ENCODE measurements at places on chromosomes 11 and 22. TPM values are rescaled to one million over a fixed set of nuclear protein-coding genes. Genes with fewer than 3 reads are reported as not detected.

DNA sequence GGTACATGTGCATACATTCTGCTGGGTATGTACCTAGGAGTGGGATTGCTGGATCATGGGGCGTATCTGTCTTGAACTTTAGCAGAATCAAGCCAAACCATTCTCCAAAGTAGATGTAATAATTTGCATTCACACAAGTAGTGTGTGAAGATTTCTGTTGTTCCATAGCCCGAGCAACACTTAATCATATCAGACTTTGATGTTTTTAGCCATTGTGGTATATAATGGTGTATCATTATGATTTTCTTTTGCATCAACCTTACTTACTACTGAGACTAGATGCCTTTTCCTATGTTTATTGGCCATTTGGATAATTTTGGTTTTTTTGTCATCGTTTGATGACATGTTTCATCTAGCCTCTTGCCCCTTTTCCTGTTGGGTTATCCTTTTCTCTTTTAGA is 72.0 kb upstream of the TNRC6B start:
- no peak overlapping the region for H3K27ac ChIP-seq
- no peaks in the 10 kb centered on the region for H3K4me1 ChIP-seq
- DNase-seq: no peak

GRCh38 chr11:17000987-17001386 is 13.2 kb downstream of the PLEKHA7 start:
- no peaks in the 10 kb centered on the region for H3K4me1 ChIP-seq
- H3K36me3 ChIP-seq: peaks cover 1% of the 10 kb centered on the region
- no peak overlapping the region for H3K4me3 ChIP-seq
- no peak for DNase-seq
- no peaks in the 10 kb centered on the region for H3K27me3 ChIP-seq

DNA sequence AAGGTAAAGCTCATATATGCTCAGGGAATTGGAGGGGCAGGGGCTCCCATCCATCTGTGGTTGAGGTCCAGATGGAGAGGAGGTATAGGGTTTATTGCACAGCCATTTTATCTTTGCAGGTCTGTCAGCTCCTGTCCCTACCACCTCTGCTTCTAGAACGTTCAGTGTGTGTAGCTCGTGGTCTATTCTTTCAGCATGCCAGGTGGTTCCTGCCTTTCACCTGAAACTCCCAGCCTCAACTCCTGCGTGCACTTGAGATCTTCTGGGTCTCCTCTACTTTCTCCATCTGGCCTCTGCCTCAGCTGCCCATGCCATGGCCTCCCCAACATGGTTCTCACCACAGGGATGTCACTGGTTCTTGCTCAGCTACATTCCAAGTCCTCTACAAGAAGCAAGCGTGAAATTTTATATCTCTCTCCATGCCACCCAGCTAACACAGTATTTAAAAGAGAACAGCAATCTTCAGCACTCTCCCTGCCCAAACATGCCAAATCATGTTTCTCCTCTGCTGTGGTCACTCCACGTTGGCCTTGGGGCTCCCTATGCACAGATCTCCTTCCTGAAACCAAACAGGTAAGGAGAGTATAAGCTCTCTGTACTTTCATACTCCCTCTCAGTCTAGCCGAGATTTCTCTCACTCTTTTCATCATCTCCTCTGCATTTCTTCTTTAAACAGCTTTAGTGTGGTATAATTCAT is 157.8 kb upstream of the TRPC6 start:
- no peaks in the 10 kb centered on the region for H3K36me3 ChIP-seq
- H3K4me1 ChIP-seq: no peaks in the 10 kb centered on the region
- H3K27me3 ChIP-seq: no peaks in the 10 kb centered on the region
- H3K4me3 ChIP-seq: no peak overlapping the region

GRCh38 chr11:69876013-69876412 is 56.8 kb upstream of the FGF3 start:
- no peak for DNase-seq
- H3K4me1 ChIP-seq: no peaks in the 10 kb centered on the region
- H3K4me3 ChIP-seq: no peak overlapping the region

Gene GPHA2
- 1.3 TPM for total RNA-seq

DNA sequence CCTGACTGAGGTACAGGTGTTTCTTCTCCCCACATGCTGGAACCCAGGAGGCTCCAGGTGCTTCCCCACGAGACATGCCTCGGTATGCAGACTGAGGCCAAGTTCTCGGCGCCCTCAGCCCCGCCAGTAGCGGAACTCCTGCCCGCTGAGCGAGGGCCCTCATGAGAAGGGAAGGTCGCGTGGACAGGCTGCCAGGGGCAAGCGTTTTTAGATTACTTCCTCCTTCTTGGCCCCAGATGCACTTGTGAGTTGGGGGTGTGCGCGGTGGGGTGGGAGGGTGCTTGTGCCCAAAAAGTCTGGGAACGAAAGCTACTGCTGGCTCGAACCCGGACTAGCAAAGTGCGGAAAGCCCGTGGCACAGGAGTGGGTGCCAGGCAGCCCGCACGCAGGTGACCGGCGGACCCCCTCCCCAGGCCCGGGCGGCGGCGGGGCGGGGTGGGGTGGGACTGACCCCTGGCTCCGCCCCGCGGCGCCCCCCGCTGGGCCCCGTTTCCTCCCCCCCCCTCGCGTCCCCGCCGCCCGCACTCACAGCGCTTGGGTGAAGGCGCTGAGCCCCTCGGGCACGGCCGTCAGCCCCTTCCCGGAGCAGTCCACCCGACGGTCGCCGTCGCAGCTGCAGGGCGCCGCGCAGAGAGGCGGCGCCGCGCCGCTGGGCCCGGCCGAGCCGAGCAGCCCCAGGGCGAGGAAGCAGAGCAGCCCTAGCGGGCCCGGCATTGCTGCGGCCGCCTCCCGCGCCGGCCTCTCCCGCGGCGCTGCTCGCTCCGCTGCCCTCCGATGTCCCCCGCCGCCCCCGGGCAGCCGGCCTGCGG is 797 bp downstream of the LGR4 start:
- H3K27me3 ChIP-seq: no peaks in the 10 kb centered on the region
- H3K27ac ChIP-seq: no peak overlapping the region
- H3K36me3 ChIP-seq: peaks cover 44% of the 10 kb centered on the region
- DNase-seq: peak; percentile 61
- peak overlapping the region; percentile 90 for H3K4me3 ChIP-seq

GRCh38 chr22:24583221-24584165 is 9.4 kb downstream of the LRRC75B start:
- H3K27me3 ChIP-seq: no peaks in the 10 kb centered on the region
- H3K27ac ChIP-seq: no peak overlapping the region
- no peak overlapping the region for H3K4me3 ChIP-seq
- H3K4me1 ChIP-seq: no peaks in the 10 kb centered on the region
- DNase-seq: no peak

DNA sequence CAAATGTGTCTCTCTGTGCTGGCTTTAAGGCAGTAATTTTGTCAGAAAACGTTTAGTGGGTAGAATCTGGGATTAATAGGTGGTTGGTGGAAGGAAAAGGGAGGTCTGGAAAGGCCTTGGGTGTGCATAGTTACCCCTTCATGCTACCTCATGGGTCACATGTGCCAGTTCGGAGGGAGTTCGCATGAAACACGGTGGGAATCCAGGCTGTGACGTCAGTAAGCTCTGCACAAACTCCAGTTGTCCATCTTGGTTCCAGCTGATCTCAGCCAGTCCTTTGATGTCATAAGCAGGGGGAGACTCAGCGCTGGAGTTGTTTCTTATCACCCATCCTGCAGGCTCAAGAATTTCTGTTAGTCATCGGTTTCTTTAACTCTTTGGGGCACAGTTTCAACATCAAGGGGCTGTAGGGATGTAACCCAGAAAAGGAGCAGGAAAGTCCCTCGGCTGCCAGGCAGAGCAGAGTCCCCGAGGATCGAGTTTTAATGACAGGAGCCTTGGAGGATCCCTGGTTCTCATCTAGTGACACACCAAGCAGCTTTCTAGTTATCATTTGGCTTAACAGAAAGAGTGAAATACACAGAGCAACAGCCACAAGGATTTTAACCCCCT is 28.9 kb downstream of the MOV10L1 start:
- no peak overlapping the region for H3K4me3 ChIP-seq
- no peak for DNase-seq
- H3K27ac ChIP-seq: no peak overlapping the region

- no peak for DNase-seq
- H3K27me3 ChIP-seq: no peaks in the 10 kb centered on the region
- no peak overlapping the region for H3K27ac ChIP-seq
- no peak overlapping the region for H3K4me3 ChIP-seq
- peaks cover 11% of the 10 kb centered on the region for H3K4me1 ChIP-seq
- H3K36me3 ChIP-seq: no peaks in the 10 kb centered on the region
Observed at GRCh38 chr22:29141078-29141688, 64.5 kb upstream of the EMID1 start.

Gene C1QTNF5
- 0.33 TPM for total RNA-seq

GRCh38 chr22:22474733-22475132 is 33.8 kb downstream of the ZNF280B start:
- peaks cover 4% of the 10 kb centered on the region for H3K4me1 ChIP-seq
- H3K4me3 ChIP-seq: no peak overlapping the region
- no peaks in the 10 kb centered on the region for H3K36me3 ChIP-seq
- DNase-seq: no peak
- H3K27me3 ChIP-seq: no peaks in the 10 kb centered on the region

DNA sequence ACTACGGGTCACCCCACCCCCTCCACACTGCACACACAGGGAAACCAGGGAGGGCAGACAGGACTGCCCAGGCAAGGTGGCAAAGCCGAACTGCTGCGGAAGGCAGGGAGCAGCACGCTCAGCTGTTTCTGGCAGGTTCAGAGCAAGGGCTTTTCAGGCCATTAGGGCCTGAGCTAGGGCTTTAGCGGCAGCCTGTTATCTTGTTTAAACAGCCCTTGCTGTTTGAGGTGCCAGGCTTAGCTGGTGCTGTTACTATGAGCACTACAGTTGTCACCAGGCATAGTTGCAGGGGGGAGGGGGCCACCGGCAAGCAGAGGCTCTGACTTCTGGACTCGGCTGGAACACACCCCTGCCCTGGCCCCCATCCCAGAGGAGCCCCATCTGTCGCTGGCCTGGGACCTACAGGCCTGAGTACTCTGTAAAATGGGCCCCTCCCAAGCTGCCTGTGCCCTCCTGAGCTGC is 34.9 kb downstream of the RSPH14 start:
- H3K4me1 ChIP-seq: no peaks in the 10 kb centered on the region
- H3K36me3 ChIP-seq: no peaks in the 10 kb centered on the region
- H3K4me3 ChIP-seq: no peak overlapping the region
- no peaks in the 10 kb centered on the region for H3K27me3 ChIP-seq
- no peak overlapping the region for H3K27ac ChIP-seq

Gene TLCD5
- 7.1 TPM for total RNA-seq

Gene ANGPTL5
- total RNA-seq: not detected

GRCh38 chr11:46588131-46588530 is 5.7 kb downstream of the AMBRA1 start:
- DNase-seq: no peak
- no peaks in the 10 kb centered on the region for H3K4me1 ChIP-seq
- H3K36me3 ChIP-seq: peaks cover 6% of the 10 kb centered on the region
- H3K4me3 ChIP-seq: no peak overlapping the region
- H3K27me3 ChIP-seq: no peaks in the 10 kb centered on the region
- H3K27ac ChIP-seq: no peak overlapping the region

- no peak for DNase-seq
- H3K4me3 ChIP-seq: no peak overlapping the region
- no peaks in the 10 kb centered on the region for H3K27me3 ChIP-seq
- no peaks in the 10 kb centered on the region for H3K4me1 ChIP-seq
- no peak overlapping the region for H3K27ac ChIP-seq
Observed at GRCh38 chr11:115920092-115920461, 415.9 kb upstream of the CADM1 start.

Gene DERL3
- total RNA-seq: 9.8 TPM

DNA sequence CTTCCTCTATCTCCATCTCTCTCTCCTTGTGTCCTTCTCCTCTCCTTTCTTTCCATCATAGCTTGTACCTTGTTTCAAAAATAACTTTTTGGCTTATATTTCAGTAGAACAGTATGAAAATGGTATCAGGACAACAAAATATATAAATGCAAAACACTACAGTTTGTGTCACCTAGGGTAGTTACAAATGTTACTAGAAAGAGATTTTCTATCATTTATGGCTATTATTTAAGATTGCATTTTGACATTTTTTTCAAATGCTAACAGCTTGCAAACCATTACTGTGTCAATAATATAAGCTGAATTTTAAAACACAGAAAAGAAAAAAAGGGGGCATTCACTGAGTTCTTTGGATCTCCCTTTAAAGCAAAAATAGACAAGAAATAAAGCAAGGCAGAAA is 392.3 kb upstream of the LRRC4C start:
- H3K4me1 ChIP-seq: no peaks in the 10 kb centered on the region
- H3K27ac ChIP-seq: no peak overlapping the region
- H3K36me3 ChIP-seq: peaks cover 3% of the 10 kb centered on the region
- DNase-seq: no peak

Gene RNF121
- 53.3 TPM for total RNA-seq

DNA sequence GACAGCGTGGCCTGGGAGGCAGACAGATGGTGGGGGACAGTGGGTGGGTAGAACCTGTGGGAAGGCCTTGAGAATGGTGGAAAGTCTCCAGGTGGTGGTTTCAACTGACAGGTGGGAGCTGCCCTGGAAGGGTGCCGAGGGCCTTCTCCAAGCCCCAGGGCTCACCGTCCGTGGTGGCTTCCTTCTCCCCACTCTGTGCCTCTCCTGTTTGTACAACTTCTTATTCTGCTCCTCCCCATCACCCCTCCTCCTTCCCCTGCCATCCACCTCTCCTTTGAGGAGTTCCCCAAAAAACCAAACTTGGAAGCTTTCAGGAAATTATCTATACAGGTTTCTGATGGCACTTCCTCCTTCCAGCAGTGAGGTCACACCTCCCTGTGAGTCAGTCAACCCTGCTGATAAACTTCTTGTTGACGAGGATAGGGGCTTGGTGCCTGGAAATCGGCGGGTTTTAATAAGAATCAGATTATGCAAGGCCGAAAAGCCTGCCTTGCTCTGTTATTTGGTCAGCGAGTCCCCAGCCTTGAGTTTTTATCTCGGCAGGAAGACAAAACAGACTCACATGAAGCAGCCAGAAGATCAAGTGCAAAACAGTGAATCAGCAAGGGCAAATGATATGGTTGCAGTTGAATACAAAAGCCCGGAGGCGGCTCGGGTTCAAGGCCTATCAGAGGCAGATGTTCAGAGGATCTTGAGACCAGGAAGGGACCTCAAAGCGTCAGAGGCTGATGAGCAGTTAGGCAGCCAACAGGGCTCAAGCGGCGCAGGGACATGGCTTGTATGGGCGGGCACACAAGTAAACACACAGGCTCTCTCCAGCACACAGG is 9.5 kb upstream of the ST3GAL4 start:
- no peaks in the 10 kb centered on the region for H3K27me3 ChIP-seq
- H3K4me3 ChIP-seq: no peak overlapping the region
- H3K36me3 ChIP-seq: peaks cover 51% of the 10 kb centered on the region
- no peak overlapping the region for H3K27ac ChIP-seq

Gene ADM
- total RNA-seq: 99.1 TPM

Gene SYNGR1
- total RNA-seq: 13.2 TPM

DNA sequence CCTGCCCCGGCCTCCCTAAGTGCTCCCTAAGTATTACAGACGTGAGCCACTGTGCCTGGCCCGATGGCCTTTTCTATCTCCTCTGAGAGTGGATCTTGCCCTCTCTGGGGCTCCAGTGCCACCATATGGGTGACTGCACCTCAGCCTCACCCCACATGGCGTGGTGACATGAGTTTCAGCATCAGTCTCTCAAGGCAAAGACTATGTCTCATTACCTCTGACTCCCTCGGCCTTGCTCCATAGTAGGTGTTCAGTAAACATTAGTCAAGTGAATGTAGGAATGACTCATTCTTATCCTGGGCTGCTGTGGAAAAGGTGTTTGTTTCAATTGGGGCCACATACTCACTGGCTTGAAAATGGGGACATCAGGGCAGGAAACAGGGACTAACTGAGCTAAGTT is 168.8 kb downstream of the GRIK4 start:
- no peak overlapping the region for H3K27ac ChIP-seq
- no peak overlapping the region for H3K4me3 ChIP-seq
- H3K27me3 ChIP-seq: no peaks in the 10 kb centered on the region
- H3K36me3 ChIP-seq: no peaks in the 10 kb centered on the region
- DNase-seq: no peak
- H3K4me1 ChIP-seq: peaks cover 4% of the 10 kb centered on the region

GRCh38 chr22:42621505-42622002 is 6.9 kb upstream of the POLDIP3 start:
- H3K36me3 ChIP-seq: peaks cover 26% of the 10 kb centered on the region
- H3K27me3 ChIP-seq: no peaks in the 10 kb centered on the region
- H3K4me1 ChIP-seq: no peaks in the 10 kb centered on the region
- no peak overlapping the region for H3K27ac ChIP-seq

Measured in H9 (cell line).